ENCODE measurements at places on chromosomes 12 and 14.

- DNase-seq: no peak
Observed at GRCh38 chr12:28235015-28235414, 44.8 kb downstream of the CCDC91 start.

DNA sequence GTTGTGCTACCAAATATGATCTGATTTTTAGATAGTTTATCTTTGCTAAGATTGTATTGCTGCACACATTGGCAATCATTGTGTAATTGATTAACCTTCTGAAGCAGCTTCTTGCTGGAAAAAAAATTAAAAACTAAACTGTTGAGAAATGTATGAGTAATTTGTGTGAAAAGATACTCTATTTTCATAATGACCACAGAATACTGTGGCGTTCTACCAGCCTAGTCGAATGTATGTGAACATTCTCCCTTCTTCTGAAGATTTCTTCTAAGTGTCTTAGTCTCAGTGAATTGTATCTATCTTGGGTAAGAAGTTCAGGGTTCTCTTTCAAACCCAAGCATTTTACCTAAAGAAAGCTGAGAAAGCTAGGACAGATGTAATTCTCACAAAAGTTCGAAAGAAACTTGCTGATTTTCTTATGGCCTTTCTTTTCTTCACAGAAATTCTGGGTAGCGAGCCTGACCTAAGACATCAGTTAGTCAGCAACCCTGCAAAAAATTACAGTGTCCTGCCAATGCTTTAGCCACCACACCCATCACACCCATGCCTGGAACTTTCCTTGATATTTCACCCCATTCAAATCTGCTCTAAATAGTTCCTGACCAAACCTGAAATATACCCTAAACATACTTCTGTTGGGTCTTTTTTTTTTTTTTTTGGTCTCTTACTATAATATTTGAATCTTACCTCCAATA is 27.1 kb upstream of the C12orf71 start:
- DNase-seq: no peak

- DNase-seq: no peak
Observed at GRCh38 chr14:33592297-33592696, 358.6 kb downstream of the EGLN3 start.

DNA sequence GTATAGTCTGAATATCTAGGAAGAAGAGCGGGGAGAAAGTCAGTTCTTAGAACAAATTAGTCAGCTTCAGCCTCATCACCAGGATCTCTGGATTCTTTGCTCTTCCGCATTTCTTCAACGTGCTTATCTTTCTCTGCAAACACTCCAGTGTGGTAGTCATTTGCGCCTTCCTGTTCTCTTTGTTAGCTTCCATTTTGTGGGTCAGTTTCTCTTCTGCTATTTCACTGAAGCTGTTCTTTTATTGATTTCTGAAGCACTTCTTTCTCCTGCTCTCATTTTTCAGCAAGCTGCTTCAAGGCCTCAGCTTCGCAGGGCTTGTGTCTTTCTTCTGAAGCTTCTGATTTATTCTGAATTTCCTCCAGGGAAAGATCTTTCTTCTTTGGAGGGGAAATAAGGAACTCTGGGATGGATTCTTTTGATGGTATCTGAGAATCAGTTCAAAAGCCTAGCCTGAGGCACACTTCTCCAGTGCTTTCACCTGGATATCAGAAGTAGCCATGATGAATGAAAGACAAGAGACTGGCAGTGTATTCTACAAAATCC is 13.5 kb downstream of the AMN1 start:
- no peak for DNase-seq

DNA sequence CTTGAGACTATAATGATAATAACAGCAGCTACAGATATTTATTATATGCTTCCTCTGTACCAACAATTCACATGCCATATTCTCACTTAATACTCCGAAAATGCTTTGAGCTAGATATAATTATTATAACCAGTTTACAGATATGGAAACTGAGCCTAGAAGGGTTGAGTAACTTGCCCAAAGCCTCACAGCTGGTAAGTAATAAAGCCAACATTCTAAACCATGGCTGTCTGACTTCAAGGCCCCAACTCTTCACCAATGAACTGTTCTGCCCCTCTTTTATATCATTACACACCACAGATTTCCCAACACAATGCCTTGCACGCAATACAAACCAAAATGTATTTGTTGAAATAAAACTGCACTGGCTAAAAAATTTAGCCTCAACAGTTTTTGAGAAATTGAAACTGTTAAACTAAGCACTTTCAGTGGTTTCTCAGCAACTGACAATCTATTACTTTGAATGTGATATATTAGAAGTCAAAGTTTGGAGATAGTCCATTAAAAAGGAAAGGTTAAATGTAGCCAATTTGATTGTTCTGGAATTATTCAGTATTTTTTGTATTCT is 222.5 kb upstream of the ARHGAP5 start:
- DNase-seq: no peak

- DNase-seq: no peak
Observed at GRCh38 chr12:108080363-108080762, 48.7 kb upstream of the WSCD2 start.

DNA sequence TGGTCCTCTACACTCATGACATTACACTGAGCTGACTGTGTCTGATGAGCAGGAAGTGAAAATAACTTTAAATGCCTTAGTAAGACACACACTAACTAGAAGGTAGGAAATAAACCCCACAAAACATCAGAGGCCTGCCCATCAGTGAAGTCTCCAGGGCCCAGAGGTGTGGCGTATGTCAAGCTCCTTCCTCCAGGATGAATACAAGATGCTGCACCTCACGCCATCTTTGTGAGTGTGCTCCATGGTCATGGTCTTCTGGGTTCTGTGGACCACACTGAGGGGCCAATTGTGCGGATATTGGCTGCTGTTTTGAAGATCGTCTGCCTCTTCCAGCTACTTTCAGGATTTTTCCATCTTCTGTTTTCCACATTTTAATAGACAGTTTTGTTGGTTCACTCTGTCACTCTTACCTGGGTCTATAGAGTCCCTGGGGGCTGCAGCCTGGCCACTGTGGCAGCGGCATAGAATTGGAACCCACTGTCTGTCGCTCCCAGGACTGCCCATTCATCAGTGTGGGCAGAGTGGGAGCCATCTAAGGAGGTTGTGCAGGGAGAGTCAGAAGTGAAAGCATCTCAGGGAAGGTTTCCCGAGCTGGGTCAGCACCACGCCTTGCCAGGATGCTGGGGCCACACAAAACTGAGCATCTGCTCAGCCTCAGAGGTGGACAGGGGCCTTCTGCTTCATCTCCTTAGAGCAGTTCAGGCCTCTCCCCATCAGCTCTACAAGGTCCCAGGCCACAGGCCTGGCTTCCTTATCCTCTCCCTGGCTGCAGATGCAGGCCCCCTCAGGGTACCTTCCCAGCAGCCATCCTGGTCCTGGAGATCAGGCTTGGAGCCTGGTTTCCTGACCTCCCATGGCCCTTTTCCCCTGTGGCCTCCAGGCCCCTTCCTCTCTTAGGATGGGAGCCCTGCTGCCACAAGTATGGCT is 57.5 kb upstream of the C14orf180 start:
- DNase-seq: no peak

DNA sequence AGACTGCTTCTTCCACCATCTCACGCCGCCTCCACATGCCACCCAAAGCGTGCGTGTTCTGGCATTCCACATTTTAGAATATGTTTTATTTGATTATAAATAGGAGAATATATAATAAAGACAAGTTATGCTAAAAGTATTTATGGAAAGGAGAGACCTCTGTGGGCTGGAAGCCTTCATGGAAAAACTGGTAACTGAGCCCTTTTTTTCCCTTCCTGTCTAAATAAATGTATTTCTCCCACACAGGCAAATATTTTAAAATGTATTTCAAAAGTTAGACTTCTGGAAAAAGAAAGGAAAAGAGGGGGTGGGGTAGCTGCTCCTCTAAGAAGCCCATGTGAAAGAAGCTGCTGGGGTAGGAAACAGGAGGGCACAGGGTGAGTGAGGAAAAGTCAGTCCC is 16.1 kb upstream of the NR4A1 start:
- DNase-seq: no peak

- no peak for DNase-seq
Observed at GRCh38 chr14:75579882-75580281, 1.5 kb downstream of the FLVCR2 start.

- DNase-seq: no peak
Observed at GRCh38 chr12:18430425-18431048, 169.2 kb downstream of the PIK3C2G start.

- no peak for DNase-seq
Observed at GRCh38 chr14:75138492-75138891, 11.6 kb upstream of the NEK9 start.

GRCh38 chr14:69726761-69727511 is 40.0 kb upstream of the SRSF5 start:
- peak; percentile 88 for DNase-seq

DNA sequence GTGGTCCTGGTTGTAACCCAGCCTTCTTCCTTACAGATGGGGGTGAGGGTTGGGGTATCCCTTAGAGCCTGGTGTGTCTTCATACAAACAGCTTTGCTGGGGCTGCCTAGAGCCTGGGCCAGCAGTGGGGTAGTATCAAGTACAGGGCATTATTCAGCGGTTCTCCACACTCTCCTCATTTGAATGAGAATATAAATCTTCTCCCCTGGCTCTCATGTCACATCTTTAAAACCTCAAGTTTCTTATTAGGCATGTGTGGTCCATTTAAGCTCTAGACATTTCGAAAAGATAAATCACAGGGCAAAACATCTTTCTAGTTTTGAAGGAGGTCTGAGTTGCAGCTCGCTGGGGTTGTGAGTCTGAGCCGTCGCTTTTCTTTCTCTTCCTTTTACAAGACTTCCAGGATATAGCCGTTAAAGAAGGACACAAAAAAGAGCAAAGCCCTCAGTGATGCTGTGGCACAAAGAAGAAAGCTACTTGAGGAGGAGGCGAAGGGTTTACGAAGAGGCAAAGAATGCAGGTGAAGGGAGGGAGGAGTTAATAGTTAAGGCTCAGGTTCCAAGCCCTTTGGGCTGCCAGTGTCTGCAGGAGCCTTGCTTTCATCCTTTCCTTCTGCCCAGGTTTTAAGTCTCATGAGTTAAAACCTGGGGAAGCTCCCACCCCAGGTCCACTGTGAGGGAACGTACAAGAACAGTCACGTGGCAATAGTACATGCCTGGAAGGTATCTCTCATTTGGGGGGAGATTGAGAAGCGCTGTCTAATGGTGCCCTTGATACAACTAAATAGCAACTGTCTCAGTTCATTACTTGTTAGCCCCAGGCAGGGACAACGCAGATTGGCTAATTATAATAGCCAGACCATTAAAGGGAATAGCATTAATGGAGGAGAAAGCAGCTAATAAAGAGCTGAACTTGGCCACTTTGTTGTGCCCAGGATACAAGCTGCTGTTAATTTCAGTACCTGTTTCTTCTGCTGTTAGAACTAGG is 94.2 kb downstream of the ETV6 start:
- no peak for DNase-seq

- no peak for DNase-seq
Observed at GRCh38 chr14:32494609-32495434, 165.7 kb downstream of the AKAP6 start.

- no peak for DNase-seq
Observed at GRCh38 chr14:95964901-95965300, 74.3 kb upstream of the C14orf132 start.

Data from CD4-positive, alpha-beta T cell treated with Interleukin-10 for 1 hour (primary cell).